ENCODE measurements at places on chromosomes 12 and 14.

DNA sequence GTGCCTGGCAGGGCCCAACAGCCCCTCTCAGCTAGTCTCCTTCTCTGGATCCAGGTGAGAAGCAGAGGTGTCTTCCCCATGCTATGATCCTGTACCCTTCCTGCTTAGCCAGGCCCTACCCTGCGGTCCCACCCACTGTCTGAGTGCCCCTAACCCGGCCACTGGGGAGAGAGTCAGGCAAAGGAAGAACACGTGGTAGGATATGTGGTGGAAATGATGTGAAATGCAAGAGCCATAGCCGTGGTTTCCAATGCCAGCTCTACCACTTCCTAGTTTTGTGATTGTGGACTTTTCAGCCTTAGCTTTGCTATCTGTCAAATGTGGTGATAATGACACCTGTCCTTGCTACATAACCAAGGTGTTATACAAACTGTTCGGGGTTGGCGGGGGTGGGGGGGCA is 15.8 kb downstream of the KRT2 start:
- DNase-seq, result no peak

- DNase-seq, result no peak
These were observed 1.7 kb upstream of the HOXC4 start for GRCh38 chr12:54051874-54052437.

DNA sequence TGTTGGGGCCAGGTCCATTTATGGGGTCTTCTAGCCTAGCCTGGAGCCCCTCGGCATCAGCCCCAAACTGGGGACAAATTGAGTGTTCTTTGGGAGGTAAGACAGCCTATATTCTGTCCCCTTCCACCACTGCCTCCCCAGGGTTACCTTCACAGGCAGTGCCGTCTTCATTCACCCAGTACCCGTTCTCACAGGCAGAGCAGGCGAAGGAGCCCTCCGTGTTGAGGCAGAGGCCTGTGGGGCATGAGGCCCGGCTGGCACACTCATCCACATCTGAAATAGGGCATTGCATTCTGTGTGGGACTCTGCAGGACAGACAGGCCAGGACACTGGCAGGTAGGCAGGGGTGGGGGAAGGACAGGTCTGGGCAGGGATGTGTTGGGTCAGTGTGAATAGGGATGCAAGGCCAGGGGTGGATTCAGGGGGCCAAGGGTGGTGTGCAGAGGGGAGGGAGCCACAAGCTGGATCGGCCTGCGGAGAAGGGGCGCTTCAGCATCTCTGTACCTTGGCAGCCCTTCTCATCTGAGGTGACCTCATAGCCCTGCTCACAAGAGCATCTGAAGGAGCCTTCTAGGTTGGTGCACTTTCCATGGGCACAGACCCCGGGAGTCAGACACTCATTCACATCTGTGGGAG is 16.1 kb downstream of the ISCA2 start:
- no peak for DNase-seq

- no peak for DNase-seq
These were observed 1168.4 kb downstream of the AACS start for GRCh38 chr12:126233625-126234024.

DNA sequence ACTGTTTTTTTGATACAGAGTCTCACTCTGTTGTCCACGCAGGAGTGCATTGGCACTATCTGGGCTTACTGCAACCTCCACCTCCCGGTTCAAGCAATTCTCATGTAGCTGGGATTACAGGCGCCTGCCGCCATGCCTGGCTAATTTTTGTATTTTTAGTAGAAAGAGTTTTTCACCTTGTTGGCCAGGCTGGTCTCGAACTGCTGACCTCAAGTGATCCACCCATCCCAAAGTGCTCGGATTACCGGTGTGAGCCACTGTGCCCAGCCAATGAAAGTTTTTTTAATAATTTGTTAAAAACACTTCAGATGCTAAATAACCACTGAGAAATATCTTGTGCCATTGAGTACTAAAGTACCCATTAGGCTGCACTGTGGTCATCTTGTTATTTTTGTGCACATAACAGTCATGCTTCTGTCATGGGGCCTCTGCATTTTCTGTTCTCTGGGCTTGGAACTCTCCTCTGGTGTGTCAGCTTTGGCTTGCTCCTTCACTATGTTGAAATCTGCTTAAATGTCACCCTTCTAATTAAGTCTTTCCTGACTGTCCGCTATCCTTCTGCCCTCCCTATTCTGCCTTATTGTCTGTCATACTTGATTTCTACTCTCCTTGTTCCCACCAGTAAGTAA is 105.1 kb downstream of the KTN1 start:
- DNase-seq, result no peak

DNA sequence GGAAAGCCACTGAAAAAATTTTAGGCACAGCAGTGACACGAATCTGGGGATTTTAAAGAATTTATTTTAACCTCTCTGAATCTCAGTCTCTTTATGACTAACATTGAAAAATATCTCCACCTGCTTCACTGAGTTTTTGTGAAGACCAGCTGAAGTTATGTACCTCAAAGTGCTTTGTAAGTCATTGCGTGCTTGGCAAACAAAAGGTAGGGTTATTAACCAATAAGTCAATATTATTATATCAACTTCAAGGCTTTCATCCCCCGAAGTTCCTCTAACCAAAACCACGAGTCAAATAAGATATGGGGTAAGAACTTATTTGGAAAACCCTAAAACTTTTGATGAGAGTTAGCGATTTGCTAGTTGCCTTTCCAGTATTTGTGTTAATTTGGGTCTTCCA is 62.3 kb downstream of the HSPB8 start:
- no peak for DNase-seq

DNA sequence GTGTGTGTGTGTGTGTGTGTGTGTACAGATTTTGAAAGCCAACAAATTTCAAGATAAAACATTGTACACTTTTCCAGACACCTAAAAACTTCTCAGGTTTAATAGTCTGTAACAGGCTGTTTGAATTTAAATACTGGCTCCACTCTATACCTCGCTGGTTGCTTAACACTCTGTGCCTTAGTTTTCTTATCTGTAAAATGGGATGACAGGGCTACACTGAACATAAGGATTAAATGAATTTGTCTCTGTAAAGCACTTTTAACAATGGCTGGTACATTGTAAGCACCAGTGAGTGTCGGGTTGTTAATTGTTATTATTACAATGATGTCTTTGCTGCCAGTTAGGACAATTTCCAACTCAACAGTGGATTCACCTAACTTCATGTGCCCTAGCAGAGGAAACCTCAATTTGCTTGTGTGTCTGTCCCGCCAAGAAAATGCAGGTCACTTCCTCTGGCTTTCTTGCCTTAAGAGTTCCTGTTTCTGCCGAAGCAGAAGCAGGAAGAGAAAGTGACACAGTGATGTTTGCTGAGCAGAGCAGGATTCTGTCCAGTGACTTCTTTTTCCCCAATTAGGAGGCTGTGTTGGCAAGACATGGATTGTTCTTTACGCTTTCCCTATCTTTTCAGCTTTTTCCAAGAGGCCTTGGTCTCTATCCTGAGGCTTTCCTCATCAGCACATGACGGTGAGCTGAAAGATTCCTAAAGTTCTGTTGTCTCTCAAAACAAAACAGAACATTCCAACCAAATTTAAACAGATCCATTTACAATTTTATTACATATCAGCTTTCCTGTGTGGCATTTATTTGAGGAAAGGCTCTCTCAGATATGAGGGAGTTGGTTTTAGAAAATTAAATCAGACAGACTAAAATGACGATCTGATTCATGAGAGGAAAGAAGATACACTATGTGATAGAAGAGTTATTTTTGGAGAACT is 154.1 kb upstream of the ATP2B1 start:
- no peak for DNase-seq

GRCh38 chr12:122722387-122722786 is 5.8 kb upstream of the HCAR3 start:
- DNase-seq, result no peak
